Tracheal epithelial cell (primary cell): ENCODE measurements at places on chromosomes 1 and 21. TPM values are rescaled to one million over a fixed set of nuclear protein-coding genes. Genes with fewer than 3 reads are reported as not detected.

MATN1 gene
- total RNA-seq, result not detected in 2 replicates

SLAMF6 gene
- total RNA-seq, result not detected in 2 replicates

KRTAP21-2 gene
- total RNA-seq, result not detected in 2 replicates

NID1 gene
- 0.43 and 2.4 TPM in 2 replicates for total RNA-seq

PKLR gene
- 0.24 TPM in 1 of 2 replicates, not detected in the other for total RNA-seq
